ENCODE measurements at places on chromosomes 6 and 20.
A peak's percentile ranks its signal among the peaks of the same experiment; 100 is the strongest.

GRCh38 chr6:13351271-13351670 is 22.9 kb upstream of the TBC1D7 start:
- DNase-seq: no peak

GRCh38 chr20:4950437-4950836 is 50.9 kb downstream of the SLC23A2 start:
- DNase-seq: no peak

- no peak for DNase-seq
Measured at GRCh38 chr6:165306955-165307354, 2.5 kb downstream of the C6orf118 start.

- DNase-seq: no peak
Measured at GRCh38 chr6:95280686-95281273, 296.6 kb upstream of the MANEA start.

DNA sequence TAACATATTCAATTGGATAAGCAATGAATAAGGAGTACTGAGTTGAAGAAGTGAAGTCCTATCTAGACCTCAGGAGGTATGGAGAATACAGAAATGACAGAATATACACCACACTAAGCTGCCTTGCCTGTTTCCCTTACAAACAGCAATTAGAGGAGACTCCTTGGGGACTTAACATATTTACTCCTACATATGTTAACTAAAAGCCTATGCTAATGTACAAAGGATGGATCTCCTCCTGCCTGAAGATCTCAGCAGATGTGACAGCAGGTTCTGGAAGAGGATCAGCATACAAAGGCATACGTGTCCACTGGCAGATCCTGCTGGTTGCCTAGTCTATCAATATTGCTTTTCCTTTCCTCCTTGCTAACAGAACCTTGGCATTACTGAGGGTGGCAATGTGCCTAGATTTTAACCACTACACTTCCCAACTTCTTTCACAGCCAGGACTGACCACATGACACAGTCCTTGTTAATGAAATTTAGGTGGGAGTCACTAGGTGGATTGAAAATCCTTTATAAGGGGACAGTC is 29.6 kb downstream of the PRKN start:
- no peak for DNase-seq

GRCh38 chr6:159170333-159170672 is 1.1 kb downstream of the FNDC1 start:
- no peak for DNase-seq

DNA sequence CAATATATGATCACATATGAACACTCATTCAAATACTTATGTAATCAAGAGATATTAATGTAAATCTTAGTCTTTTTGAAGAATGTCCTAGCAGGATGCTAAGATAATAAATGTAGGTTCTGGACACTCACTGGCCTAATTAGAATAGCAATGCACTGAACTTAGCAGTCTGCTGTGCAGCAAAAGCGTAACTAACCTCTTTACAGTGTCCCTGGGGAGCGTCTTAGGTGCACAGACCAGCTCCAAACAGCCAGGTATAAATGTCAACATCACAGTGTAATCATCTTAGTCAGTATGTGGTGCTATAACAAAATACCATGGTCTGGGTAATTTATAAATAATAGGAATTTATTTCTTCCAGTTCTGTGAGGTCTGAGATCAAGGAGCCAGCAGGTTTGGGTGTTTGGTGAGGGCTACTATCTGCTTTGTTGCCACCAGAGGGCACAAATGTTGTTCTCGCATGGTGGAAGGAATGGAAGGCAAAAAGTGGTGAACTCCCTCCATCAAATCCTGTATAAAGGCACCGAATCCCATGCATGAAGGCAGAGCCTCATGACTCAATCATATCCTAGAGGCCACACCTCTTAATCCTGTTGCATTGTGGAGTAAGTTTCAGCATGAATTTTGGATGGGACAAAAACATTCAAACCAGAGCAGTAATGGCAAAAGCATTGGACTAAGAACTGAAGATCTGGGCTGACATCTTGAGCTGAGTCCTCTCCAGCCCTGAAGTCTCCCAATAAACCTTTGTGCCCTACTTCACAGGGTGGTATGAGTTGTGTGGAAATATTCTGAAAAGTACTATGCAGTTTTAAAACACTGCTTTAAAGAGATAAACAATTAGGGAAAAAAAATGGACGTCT is 41.8 kb upstream of the FOXO3 start:
- no peak for DNase-seq

DNA sequence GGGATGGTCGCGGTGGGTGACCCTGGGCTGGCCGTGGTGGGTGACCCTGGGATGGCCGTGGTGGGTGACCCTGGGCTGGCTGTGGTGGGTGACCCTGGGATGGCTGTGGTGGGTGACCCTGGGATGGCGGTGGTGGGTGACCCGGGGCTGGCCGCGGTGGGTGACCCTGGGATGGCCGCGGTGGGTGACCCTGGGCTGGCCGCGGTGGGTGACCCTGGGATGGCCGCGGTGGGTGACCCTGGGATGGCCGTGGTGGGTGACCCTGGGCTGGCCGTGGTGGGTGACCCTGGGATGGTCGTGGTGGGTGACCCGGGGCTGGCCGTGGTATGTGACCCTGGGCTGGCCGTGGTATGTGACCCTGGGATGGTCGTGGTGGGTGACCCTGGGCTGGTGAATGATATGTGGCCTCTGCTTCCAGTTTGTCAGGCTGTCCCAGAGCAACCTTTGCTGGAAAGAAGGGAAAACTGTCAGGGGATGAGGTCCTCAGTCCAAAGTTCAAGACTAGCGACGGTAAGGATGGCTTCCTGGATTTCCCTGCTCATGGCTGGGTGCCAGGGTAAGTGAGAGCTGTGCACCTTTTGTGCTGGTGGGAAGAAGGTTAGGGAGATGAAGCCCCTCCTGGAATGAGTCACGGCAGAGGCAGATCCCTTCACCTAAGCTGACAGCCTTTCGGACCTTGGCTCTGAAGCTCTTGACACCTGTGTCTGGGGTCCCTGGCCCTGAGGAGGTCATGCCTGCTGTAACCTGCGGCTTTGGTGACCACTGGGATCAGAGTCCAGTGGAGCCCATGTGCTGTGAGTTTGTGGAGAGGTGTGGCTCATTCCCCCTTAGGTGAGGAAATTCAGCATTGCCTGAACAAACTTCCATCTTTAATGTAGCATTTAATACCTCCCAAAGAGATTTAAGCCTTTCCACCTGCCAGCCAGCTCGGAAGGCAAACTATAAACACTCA is 19.1 kb upstream of the PCMTD2 start:
- DNase-seq: no peak

GRCh38 chr20:42118409-42119125 is 500.4 kb upstream of the CHD6 start:
- DNase-seq: no peak

GRCh38 chr6:116176596-116176995 is 50.7 kb upstream of the COL10A1 start:
- DNase-seq: no peak

DNA sequence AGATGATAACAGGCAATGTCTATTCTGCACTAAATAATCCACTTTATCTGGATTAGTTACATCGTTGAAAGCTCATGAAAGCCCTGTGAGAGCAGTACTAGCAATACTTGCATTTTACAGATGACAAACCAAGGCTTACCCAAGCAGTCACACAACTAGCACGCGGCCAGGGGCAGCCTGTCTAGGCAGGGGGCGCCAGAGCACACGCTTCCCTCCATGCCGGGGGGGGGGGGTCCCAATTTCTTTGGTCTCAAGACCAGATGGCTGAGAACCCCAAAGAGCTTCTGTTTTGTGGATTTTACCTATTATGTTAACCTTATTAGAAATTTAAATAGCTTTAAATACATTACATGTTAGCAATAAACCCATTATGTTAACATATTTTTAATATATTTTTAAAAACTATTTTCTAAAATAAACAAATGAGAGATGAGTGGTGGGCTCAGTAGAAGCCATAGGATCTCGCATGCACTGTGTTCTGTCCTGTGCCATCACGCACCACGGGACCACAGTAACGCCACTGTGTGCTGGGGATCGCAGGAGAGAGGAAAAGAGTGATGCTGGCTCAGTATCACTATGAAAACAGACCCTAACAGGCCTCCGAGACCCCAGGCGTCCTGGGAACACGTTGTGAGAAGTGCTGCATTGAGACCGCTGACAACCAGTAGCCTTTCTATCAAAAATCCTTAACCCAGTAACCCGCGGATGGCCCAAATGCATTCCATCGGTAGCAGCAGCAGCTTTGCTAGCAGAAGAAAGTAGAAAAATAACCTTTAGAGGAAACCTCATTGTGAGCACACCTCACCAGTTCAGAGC is 5.3 kb upstream of the PRR18 start:
- no peak for DNase-seq

- DNase-seq: no peak
Measured at GRCh38 chr6:168243812-168244376, 75.7 kb downstream of the DACT2 start.

DNA sequence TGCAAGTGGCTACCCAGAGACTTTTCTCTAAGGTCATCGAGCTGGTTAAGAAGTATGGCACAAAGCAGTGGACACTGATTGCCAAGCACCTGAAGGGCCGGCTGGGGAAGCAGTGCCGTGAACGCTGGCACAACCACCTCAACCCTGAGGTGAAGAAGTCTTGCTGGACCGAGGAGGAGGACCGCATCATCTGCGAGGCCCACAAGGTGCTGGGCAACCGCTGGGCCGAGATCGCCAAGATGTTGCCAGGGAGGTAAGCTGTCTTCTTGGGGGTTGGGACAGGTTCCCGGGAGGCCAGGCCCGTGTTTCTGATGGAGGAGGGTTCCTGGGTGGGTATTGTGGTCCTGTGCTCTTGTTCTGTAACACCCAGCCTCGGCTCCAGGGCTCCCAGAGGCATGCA is 19.9 kb downstream of the MYBL2 start:
- no peak for DNase-seq

GRCh38 chr20:49955167-49955566 is 19.0 kb downstream of the RNF114 start:
- DNase-seq: no peak

DNA sequence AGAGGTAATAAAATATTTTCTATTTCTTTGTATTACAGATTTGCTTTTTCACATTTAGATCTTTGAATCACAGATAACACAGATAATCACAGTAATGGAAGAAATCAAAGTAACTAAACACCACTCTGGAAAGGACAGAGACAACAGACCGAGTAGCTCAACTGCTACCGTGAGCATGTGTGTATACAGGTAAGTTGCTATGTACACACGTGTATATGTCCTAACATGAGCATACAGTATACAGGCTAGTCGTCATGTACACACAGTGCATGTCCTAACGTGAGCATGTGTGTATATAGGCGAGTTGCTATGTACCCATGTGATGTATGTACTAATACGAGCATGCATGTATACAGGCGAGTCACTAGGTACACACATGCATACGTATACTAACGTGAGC is 379.0 kb downstream of the THBS2 start:
- no peak for DNase-seq

DNA sequence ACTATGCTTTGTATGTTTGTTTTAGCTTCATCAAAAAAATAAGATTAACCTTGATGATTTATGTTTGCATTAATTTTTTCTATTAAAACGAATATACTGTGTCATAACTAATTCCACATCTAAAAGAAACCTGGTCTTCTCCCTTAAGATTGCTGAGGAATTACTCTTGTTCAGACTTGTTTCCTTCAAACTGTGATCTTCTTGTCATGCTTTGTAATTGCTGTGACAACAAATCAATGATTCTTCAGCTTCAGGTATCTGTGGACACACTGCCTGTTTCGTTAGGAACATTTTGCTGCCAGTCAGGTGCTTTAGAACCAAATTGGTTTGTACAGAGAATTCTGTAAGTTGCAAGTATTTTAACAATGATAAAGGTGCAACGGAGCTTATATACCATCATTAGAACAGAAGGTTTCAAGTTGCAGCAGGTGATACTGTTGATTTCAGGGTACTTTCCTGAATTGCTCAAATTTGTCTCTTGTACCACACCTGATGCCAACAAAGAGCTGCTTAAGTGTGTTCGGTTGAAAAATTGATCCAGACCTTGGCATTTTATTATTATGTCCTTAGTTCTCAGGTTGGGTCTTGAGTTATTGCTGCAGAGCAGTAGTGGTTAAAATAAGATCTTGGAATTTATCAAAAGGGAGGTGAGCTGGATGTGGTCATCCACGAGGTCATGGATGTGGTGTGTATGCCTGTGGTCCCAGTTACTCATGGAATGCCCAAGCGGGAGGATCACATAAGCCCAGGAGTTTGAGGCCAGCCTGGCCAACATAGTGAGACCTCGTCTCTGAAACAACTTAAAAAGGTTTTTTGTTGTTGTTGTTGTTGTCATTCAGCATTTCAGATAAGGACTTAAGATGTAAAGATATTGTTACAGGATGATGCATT is 19.5 kb downstream of the SYTL3 start:
- no peak for DNase-seq

DNA sequence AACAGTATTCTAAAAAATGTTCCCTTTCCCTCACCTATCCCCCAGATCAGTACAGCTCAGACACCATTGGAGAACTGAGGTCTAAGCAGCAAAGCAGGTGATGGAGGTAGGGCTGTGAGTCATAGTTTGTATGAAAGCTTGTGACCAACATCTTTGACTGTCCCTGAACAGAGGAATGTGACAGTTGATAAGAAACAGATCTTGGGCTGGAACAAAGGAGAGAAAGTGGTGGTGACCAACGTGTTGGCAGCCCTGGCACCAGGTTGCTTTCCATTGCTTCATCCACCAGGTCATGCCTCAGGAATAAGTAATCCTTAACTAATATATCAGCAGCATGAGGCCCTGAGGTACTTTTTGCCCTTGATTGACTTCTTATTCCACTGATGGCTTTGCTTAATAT is 19.9 kb upstream of the CRIP3 start:
- DNase-seq: no peak

GRCh38 chr6:31900917-31901414 is 920 bp downstream of the ZBTB12 start:
- DNase-seq: no peak

DNA sequence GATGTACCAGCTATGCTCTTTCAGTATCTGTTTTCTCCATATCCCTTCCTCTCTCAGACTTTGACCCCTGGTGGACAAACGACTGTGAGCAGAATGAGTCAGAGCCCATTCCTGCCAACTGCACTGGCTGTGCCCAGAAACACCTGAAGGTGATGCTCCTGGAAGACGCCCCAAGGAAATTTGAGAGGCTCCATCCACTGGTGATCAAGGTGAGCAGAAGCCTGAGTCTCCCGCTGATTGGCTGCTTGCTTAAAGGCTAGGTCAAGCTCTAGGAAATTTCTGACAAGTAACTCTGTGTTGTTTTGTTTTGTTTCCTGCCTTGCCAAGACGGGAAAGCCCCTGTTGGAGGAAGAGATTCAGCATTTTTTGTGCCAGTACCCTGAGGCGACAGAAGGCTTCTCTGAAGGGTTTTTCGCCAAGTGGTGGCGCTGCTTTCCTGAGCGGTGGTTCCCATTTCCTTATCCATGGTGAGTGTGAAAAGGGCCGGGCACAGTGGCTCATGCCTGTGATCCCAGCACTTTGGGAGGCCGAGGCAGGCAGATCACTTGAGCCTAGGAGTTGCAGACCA is 28.6 kb downstream of the C6orf89 start:
- DNase-seq: no peak

DNA sequence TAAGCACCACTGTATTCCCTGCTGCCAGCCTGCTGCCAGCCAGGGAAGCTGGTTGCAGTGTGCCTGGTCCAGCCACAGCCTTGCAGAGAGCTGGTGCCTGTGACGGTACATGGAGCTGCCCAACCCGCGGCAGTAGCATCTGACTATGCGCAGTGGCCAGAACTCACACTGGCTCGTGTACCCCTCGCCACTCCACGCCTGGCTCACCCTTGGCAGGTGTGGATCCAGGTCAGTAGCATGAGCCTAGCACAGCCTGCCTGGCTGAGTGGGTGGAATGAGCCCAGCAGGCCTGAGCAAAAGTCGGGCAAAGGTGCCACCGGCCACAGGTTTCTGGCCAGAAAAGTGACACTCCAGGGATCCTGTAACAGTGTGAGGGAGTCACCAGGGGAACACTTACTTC is 361.7 kb upstream of the MAP3K7 start:
- DNase-seq: no peak

GRCh38 chr20:17968366-17969277 is at the start of the genes MGME1 and SNX5:
Gene MGME1, plus strand, starts transcription at chr20:17969018. Its CDS starts 842 bp downstream, at chr20:17969860.
Gene SNX5, minus strand, starts transcription at chr20:17968794. Its CDS starts 369 bp downstream, at chr20:17968425.
- peak; percentile 98 for DNase-seq

Data from right renal cortex interstitium (tissue), 3 donors.